ENCODE measurements at places on chromosomes 13 and 19. TPM values are rescaled to one million over a fixed set of nuclear protein-coding genes. Genes with fewer than 3 reads are reported as not detected.

DNA sequence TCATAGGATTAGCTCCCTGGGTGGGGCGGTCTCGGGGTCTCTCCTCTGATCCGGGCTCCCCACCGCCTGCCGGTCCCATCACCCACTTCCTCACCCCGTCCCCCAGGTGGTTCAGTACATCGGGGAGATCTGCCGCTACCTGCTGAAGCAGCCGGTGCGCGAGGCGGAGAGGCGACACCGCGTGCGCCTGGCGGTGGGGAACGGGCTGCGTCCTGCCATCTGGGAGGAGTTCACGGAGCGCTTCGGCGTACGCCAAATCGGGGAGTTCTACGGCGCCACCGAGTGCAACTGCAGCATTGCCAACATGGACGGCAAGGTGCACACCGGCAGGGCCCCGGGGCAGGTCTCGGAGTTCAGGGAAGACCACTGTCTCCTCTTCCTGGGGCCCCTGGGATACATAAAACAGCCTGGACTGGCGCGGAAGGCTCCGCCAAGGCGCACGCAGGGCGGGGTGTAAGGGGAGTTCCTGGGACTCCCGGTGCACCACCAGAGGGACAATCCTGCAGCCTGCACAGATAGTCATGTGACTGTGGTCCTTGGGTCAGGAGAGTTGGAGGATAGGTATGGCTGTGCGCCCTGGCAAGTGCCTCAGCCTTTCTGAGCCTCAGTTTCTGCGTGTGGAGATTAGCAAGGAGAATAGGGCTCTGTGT, 14.2 kb upstream of the PGLS start:
- H3K27ac ChIP-seq = no peak overlapping the region
- H3K4me3 ChIP-seq = no peak overlapping the region
- H3K4me1 ChIP-seq = no peaks in the 10 kb centered on the region
- DNase-seq = peak; percentile 57

GRCh38 chr19:10756791-10757190, 38.9 kb downstream of the DNM2 start:
- H3K36me3 ChIP-seq = peaks cover 28% of the 10 kb centered on the region
- DNase-seq = no peak
- H3K4me3 ChIP-seq = no peak overlapping the region
- no peak overlapping the region for H3K27ac ChIP-seq
- no peaks in the 10 kb centered on the region for H3K27me3 ChIP-seq

- H3K27ac ChIP-seq = no peak overlapping the region
- no peaks in the 10 kb centered on the region for H3K4me1 ChIP-seq
- DNase-seq = no peak
- H3K36me3 ChIP-seq = peaks cover 9% of the 10 kb centered on the region
Observed at GRCh38 chr13:59658738-59659330, 504.9 kb downstream of the DIAPH3 start.

DNA sequence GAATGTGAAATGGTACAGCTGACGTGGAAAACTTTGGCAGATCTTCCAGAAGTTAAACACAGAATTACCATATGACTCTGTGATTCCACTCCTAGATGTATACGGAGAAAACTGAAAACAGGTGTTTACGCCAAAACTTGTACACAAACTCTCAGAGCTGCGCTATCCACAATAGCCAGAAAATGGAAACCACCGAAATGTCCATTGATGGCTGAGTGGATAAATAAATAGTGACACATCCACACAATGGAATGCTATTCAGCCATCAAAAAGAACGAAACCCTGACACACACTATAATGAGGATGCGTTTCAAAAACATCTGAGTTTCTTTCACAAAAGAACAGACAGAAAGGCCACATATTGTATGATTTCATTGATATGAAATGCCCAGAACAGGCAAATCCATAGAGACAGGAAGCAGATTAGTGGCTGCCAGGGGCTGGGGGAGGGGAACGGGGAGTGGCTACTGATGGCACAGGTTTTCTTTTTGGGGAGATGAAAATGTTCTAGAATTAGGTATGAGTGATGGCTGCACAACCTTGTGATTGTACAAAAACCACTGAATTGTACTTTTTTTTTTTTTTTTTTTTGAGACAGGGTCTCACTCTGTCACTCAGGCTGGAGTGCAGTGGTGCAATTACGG, 33.0 kb downstream of the IL12RB1 start:
- DNase-seq = no peak
- H3K4me1 ChIP-seq = no peaks in the 10 kb centered on the region
- no peaks in the 10 kb centered on the region for H3K36me3 ChIP-seq
- H3K4me3 ChIP-seq = no peak overlapping the region
- H3K27ac ChIP-seq = no peak overlapping the region

DNA sequence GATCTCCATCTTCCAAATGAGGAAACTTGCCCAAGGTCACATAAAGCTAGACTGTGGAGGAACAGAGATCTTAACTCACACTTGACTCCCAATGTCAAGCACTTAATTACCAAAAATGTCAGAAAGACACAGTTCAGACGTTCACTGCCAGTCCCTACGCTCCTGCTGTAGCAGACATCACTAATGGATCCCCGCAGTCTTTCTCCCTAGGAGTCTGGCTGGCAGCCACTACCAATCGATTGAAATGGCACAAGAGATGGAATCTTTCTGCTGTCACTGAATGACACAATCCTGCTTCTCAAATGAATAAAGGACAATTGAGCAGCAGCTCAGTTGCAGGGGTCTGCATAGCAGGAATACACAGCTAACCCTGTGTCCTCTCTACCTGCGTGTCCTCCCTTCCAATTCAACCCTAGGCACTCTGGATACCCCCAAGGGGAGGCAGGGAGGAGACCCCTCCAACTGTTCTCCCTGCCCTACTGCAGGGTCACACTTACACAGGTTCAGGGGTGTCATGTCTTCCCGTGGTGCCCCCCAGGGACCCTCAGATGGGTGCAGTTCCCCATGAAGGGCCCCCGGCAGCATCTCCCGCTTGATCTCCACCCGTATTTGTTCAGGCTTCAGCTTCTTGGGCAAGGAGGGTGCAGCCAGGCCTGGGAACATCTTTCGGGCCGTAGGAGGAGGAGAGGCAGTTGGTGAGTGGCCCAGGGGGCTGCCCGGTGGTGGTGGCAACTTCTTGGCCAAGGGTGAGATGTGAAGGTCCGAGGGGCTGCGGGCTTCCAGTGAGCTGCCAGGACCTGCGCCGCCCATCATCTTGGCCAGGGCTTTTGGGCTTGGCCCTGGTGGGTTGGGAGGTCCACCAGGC, 7.9 kb upstream of the AKAP8L start:
- peaks cover 46% of the 10 kb centered on the region for H3K36me3 ChIP-seq
- H3K27ac ChIP-seq = no peak overlapping the region
- peak overlapping the region; percentile 43 for H3K4me3 ChIP-seq

DNA sequence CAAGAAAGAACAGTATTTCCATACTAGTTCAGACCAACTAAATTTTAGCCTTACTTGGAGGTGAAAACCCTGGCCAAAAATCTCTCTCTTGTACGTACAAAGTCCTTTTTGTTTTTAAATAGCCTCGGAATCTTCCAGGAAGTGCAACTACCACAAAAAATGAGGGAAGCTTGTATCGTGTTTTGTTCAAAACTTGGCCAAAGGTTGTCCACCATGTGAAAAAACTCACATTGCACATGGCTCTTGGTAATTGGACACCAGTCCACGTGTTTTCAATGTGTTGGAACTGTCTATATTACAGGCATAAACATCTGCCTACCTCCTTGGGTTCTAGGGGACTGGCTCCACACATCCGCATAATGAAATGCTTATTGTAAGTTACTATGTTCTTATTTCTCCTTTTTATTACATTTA, 15.2 kb upstream of the STRN4 start:
- no peak overlapping the region for H3K4me3 ChIP-seq
- H3K27me3 ChIP-seq = no peaks in the 10 kb centered on the region
- no peak for DNase-seq
- no peak overlapping the region for H3K27ac ChIP-seq
- no peaks in the 10 kb centered on the region for H3K4me1 ChIP-seq
- no peaks in the 10 kb centered on the region for H3K36me3 ChIP-seq

DNA sequence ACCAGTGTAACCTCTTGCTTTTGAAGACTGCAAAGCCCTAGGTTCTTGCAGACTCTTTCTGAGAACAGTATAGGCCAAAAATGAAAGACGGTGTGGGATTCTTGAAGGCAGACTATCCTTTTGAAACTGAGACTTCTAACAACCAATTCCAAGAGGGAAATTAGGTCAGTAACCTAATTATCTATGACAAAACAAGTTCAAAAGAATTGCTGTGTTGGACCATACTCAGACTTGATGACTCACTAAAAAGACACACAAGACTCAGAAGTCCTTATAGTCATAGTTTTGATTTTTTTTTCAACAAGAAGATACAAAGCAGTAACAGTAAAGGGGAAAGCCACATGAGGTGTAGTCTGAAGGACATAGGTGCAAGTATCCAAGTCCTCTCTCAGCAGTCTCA, 624.0 kb upstream of the GPC6 start:
- H3K27ac ChIP-seq = no peak overlapping the region
- no peaks in the 10 kb centered on the region for H3K27me3 ChIP-seq
- no peak for DNase-seq

DNA sequence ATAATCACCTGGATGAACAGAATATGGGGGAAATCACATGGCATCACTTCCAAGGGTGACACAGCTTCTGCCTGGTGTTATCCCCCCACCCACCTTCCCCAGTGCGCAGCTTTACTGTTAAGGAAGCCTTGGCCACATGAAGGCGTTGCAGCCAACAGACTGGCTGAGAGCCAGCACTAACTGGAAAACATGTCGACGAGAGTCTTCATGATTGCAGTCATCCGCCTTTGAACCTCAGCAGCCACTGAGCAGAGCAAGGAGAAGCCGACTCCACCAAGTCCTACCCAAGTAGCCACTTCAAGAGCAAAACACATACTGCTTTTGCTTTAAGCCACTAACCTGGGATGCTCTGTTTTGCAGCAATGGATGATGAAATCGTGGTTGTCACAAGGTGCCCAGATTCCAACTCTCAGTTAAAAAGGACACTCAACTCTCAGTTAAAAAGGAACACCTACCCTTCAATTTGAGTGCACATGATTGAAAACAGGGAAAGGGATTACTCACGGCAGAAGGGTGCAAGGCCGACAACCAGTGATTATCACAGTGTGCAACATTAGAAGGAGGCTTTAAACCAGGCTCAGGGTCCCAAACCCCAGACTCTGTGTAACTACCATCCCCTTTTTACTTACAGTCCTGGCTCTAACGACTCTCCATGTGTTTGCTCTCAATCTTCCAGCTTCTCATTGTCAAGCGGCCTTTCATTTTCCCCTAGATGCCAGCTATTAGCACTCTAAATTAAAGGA, 149.1 kb downstream of the KLF12 start:
- H3K27ac ChIP-seq = no peak overlapping the region
- no peak for DNase-seq
- H3K4me3 ChIP-seq = no peak overlapping the region
- H3K36me3 ChIP-seq = no peaks in the 10 kb centered on the region
- H3K27me3 ChIP-seq = no peaks in the 10 kb centered on the region
- H3K4me1 ChIP-seq = no peaks in the 10 kb centered on the region

DNA sequence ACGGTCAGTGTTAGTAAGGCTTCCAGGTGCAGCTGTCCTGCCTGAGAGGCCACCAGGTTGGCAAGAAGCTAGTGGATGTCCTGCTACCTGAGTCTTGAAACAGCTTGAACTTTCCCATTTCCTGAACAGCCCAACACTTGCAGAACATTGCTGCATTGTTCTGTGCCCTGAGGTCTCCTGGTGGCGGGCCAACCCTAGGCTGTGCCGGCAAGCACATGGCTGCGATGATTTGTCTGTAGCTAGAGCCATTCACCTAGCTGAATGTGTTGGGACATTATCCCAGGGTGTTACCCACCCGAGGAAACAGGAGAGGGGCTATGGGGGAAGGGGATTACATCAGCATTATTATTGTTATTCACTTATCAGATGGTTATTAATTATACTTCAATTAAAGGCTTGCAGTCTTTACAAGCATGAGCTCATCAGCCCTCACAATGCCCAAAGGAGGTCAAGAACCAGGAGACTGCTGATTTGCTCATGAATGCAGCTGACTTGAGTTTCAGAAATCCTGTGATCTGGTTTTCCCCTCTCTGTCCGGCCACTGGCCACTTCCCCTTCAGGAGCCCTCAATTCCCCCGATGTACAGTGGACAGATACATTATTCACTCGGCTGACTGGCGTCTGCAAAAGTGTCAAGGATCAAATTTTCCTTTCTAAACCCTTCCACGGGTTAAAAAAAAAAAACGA, 187.6 kb upstream of the TSC22D1 start:
- no peaks in the 10 kb centered on the region for H3K36me3 ChIP-seq
- H3K27me3 ChIP-seq = no peaks in the 10 kb centered on the region
- no peak for DNase-seq
- no peaks in the 10 kb centered on the region for H3K4me1 ChIP-seq
- H3K27ac ChIP-seq = no peak overlapping the region

- H3K4me1 ChIP-seq = no peaks in the 10 kb centered on the region
- no peaks in the 10 kb centered on the region for H3K36me3 ChIP-seq
- no peak overlapping the region for H3K4me3 ChIP-seq
- no peak for DNase-seq
- no peaks in the 10 kb centered on the region for H3K27me3 ChIP-seq
Observed at GRCh38 chr19:15991602-15992001, 42.8 kb downstream of the OR10H4 start.

UFM1 gene
- 57.3 TPM for total RNA-seq

CALR3 gene
- total RNA-seq = 0.44 TPM

KLK10 gene
- 1.3 TPM for total RNA-seq

SOX1 gene
- total RNA-seq = 0.17 TPM

ARRDC5 gene
- total RNA-seq = not detected

ZNF486 gene
- 21.5 TPM for total RNA-seq
